ENCODE measurements at places on chromosomes 2 and 18. TPM values are rescaled to one million over a fixed set of nuclear protein-coding genes. Genes with fewer than 3 reads are reported as not detected.

Gene ABCB11
- not detected for polyA plus RNA-seq

DNA sequence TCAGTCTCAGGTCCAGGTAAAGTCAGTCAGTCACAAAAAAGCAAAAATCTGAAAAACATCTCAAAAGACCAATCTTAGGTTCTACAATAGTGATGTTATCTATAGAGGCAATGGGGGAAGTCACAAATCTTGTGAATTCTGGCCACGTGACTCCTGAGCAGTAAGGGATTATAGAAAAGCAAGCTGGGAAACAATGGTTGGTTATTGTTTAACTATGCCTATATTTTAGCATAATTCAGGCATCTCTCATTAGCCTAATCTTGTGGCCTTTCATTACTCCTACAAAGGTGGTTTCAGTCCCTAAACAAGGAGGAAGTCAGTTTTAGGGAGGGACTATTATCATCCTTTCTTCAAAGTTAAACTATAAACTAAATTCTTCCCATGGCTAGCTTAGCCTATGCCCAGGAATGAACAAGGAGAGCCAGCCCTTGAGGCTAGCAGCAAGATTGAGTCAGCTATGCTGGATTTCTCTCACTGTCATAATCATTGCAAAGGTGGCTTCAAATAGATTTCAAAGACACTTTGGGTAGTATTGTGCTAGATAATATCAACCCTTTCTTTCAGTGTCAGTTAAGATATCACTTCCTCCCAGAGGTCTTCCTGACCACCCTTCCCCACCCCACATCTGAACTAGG lies 56.4 kb upstream of the ITGA6 start:
- DNase-seq: no peak

Gene EMILIN2
- 15.1 TPM for polyA plus RNA-seq

DNA sequence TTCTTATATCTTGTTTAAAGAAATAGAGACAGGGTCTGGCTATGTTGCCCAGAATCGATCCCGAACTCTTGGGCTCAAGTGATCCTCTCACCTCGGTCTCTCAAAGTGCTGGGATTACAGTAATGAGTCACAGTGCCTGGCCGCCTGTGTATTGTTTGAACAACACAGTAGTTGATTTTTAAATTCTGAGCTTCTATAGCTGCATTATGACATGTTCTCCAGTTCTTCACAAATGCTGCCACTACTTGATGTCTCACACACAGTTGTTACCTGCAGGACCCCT lies 7.7 kb upstream of the RHOB start:
- DNase-seq: no peak

- peak; percentile 74 for DNase-seq
Observed at GRCh38 chr2:191245869-191246531, 796 bp downstream of the MYO1B start.

DNA sequence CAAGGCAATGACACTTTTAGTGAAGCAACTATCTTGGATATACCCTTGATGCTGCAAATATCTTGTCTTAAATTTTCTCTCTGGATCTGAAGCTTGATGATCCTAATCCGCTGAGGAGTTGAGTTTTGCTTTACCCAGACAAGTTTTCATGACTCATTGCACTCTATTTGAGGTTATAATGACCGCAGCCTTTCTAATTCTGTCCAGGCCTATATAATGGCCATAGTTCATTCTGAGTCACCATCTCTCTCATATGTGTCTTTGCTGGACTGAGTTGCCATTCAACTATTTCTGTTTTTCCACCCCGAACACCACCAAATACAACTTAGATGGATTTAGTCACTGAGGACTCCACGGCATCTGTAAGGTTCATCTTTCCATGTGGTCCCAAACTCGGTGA lies 802.1 kb upstream of the FAM98A start:
- no peak for DNase-seq

DNA sequence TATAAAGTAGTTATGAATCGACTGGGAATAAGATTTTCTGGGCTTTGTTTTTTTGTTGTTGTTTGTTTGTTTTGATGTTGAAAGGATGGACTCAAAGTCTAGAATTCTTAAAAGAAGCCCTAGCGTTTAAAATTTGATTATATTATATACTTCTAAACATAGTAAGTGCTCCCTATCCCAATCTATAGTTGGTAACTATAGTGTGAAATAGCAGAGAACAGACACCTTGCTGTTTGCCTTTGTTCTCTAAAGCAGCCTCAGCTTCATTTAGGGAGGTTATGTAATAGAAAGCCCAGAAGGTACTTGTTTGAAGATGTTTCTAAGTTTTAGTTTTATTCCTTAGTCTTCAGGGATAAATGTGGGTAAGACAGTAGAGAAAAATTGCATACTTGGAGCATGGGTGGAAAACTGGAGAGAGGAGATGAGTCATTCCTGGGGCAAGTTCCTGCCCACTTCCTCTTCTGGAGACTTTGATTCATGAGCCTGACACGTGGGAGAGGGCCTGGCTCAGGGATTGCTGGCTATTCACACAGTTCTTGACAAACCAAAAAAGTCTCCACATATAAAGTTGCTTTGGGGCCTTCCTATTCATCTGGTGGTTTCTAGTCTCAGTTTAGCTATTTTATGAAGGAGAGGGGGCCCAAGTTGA lies 131.9 kb downstream of the MYO1B start:
- DNase-seq: peak; percentile 57
